ENCODE measurements at places on chromosomes 6 and 20. TPM values are rescaled to one million over a fixed set of nuclear protein-coding genes. Genes with fewer than 3 reads are reported as not detected.

Gene ECT2L
- not detected for total RNA-seq

DNA sequence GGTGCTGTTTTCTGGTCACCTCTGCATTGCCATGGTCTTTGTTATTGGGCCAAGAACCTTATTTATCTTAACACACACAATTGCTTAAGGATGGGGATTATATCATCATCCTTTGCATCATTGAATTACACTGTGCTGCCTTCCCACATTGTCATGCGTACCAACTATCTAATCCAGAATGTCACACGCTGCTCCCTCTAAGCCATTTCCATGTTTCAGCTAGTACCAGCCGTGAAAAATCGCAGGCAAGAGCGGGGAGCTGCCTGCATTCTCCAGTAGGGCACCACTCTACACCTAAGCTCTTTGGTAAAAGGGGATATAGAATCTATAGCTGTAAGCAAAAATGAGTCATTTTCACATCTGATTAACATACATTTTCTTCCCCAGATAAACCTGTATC, 277.0 kb downstream of the PRL start:
- no peaks in the 10 kb centered on the region for H3K27me3 ChIP-seq
- H3K4me3 ChIP-seq = no peak overlapping the region
- H3K27ac ChIP-seq = no peak overlapping the region
- no peaks in the 10 kb centered on the region for H3K36me3 ChIP-seq
- no peak for DNase-seq
- peaks cover 5% of the 10 kb centered on the region for H3K4me1 ChIP-seq

Gene SLC35A1
- total RNA-seq = 32.0 TPM

- H3K4me3 ChIP-seq = peak overlapping the region; percentile 27
- H3K4me1 ChIP-seq = peaks cover 23% of the 10 kb centered on the region
- no peaks in the 10 kb centered on the region for H3K27me3 ChIP-seq
- H3K36me3 ChIP-seq = no peaks in the 10 kb centered on the region
- no peak for DNase-seq
- peak overlapping the region; percentile 42 for H3K27ac ChIP-seq
Measured at GRCh38 chr6:30542404-30542725, 13.9 kb downstream of the GNL1 start.

DNA sequence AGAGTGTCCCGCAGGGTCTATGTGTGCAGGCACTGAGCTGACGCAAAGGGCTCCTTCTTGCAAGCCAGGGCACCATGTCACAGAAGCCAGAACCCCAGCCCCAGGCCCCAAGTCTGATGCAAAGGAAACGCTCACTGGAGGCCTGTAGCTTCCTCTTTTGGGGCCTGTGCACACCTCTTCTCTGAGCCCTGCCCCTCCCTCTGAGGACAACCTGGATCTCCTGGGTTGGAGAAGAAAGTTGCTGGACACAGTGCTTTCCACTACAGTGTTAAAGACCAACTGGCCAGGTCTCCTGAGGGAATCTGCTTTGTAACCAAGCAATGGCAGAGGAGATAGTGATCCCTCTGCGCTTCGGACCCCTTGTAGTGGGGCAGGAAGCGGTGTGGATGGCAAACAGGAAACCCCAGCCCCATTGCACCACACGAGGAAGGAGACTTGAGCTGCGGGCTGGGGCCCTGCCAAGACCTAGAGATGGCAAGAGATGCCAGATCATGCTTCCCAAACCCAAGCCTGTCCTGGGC, 90.0 kb downstream of the PRND start:
- no peak overlapping the region for H3K4me3 ChIP-seq
- no peaks in the 10 kb centered on the region for H3K27me3 ChIP-seq
- peaks cover 100% of the 10 kb centered on the region for H3K4me1 ChIP-seq
- no peak for DNase-seq
- no peaks in the 10 kb centered on the region for H3K36me3 ChIP-seq

GRCh38 chr20:10671919-10672623, 1.7 kb downstream of the JAG1 start:
- peak; percentile 78 for DNase-seq
- peak overlapping the region; percentile 98 for H3K27ac ChIP-seq
- H3K36me3 ChIP-seq = no peaks in the 10 kb centered on the region
- H3K4me3 ChIP-seq = peak overlapping the region; percentile 82

DNA sequence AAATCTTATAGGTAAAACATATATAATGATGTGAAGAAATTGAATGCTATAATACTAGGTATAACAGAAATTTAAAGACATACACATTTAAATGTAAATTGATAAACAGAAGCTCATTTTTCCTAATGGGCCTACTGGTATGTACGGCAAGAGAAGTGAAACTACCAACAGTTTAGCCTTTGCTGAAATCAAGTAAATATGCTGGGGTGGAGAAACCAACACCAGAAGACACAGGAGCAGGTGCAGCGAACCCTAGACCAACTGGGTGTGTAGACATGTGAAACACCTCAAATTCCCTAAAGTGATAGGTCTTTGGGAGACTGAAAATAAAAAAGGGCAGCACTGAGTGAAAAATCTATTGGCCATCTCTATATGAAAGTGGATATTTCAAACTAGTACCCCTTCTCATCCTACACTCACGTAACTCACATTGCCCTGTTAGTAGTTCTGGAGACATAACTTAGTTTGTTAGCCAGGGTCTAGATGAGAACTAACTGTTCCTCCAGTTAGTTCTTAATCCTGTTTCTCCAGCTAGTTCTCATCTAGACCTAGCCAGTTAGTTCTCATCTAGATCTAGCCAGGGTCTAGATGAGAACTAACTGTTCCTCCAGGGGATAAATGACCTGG, 53.1 kb downstream of the SLC35D3 start:
- no peaks in the 10 kb centered on the region for H3K4me1 ChIP-seq
- no peaks in the 10 kb centered on the region for H3K36me3 ChIP-seq
- DNase-seq = no peak
- no peak overlapping the region for H3K27ac ChIP-seq
- peaks cover 16% of the 10 kb centered on the region for H3K27me3 ChIP-seq

DNA sequence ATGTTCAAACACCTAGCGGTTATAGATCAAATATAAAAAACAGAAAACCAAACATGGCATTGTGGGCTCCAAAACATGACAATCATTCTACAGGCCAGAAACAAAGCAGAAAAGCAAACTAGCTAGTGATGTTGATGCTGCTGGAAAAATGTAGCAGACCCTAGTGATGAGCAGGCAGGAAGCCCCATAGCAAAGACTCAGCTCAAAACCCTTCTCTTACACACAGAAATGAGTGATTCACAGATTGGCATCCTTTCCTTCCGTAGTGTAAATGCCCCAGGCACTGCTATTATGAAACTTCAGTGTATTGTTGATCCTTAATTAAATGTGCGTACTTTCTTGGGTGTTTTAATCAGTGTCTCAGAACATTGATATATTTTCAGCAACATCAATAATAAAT, 425.1 kb downstream of the UTRN start:
- H3K4me3 ChIP-seq = no peak overlapping the region
- H3K36me3 ChIP-seq = no peaks in the 10 kb centered on the region
- no peak for DNase-seq

Gene ETV7
- total RNA-seq = 5.6 TPM

Gene FAXC
- 5.2 TPM for total RNA-seq

Gene SLC26A8
- not detected for total RNA-seq

DNA sequence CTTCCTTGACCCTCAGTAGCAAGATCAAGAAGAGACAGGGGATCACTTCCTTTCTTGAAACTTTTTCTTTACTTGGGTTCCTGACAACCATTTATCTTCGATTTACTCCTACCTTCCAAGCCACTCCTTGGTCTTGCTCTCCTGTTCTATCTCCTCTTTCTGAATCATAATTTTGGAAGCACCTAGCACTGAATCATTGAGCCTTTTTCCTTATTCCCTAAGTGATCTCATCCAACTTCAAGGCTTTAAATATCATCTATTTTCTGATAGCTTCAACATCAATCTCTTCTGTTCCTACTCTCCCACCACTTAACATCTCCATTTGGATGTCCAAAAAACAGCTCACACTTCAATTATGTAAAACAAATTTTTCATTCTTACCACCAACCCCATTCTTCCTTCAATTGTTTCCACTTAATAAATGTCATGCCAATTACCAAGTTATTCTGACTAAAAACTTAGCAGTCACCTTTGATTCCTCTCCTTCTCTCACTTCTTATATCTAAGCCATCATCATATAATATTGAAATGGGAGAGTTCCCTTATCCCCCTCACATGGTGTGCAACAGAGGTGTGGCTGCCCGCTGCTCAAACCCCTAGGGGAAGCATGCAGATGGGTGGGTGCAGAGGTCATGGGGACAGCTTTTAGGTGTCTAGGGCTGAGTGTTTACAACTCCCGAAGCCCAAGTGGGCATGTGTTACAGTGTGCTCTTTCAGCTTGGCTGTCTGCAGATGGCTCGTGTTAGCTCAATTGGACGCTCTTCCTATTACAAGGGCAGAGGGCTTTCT, 23.4 kb upstream of the TRDN start:
- no peak for DNase-seq
- no peak overlapping the region for H3K4me3 ChIP-seq
- H3K36me3 ChIP-seq = no peaks in the 10 kb centered on the region
- no peaks in the 10 kb centered on the region for H3K4me1 ChIP-seq

DNA sequence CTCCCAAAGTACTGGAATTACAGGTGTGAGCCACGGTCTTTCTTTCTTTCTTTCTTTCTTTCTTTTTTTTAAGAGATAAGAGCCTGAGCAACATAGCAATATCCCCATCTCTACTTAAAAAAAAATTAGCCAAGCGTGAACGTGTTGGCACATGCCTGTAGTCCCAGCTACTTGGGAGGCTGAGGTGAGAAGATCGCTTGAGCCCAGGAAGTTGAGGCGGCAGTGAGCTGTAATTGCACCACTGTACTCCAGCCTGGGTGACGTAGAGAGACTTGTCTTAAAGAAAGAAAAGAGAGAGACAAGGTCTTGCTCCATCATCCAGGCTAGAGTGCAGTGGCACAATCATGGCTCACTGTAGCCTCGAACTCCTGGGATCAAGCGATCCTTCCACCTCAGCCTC, 162.0 kb upstream of the MLN start:
- H3K36me3 ChIP-seq = no peaks in the 10 kb centered on the region
- DNase-seq = no peak
- no peak overlapping the region for H3K4me3 ChIP-seq
- no peak overlapping the region for H3K27ac ChIP-seq

GRCh38 chr20:46378412-46379009, 27.9 kb downstream of the ELMO2 start:
- H3K27ac ChIP-seq = no peak overlapping the region
- H3K36me3 ChIP-seq = no peaks in the 10 kb centered on the region
- H3K4me1 ChIP-seq = no peaks in the 10 kb centered on the region
- no peak overlapping the region for H3K4me3 ChIP-seq
- DNase-seq = no peak
- H3K27me3 ChIP-seq = no peaks in the 10 kb centered on the region

GRCh38 chr6:47197682-47198640, 111.7 kb downstream of the TNFRSF21 start:
- H3K4me1 ChIP-seq = no peaks in the 10 kb centered on the region
- DNase-seq = no peak
- no peak overlapping the region for H3K27ac ChIP-seq
- no peaks in the 10 kb centered on the region for H3K36me3 ChIP-seq

GRCh38 chr6:30824698-30825097, 59.6 kb upstream of the DDR1 start:
- no peak overlapping the region for H3K4me3 ChIP-seq
- H3K27me3 ChIP-seq = no peaks in the 10 kb centered on the region
- H3K27ac ChIP-seq = no peak overlapping the region
- peak; percentile 10 for DNase-seq
- H3K4me1 ChIP-seq = peaks cover 9% of the 10 kb centered on the region
- no peaks in the 10 kb centered on the region for H3K36me3 ChIP-seq

DNA sequence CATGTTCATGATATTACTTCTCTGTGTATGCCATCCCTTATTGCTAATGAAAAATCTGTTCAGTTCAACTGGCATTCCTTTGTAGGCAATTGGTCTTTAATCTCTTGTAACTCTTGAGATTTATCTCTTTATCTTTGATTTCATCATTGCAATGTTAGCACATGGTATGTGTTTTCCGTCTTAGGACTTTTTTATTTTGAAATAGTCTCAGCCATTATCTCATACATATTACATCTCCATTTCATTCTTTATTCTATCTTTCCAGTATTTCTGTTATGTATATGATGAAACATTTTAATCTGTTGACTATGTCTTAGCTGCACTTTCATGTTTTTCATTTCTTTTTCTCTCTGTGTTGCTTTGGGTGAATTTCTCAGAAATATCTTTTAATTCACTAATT, 58.1 kb downstream of the VSTM2L start:
- H3K4me3 ChIP-seq = no peak overlapping the region
- no peak for DNase-seq
- H3K4me1 ChIP-seq = no peaks in the 10 kb centered on the region
- H3K36me3 ChIP-seq = no peaks in the 10 kb centered on the region
- H3K27me3 ChIP-seq = no peaks in the 10 kb centered on the region
- no peak overlapping the region for H3K27ac ChIP-seq

DNA sequence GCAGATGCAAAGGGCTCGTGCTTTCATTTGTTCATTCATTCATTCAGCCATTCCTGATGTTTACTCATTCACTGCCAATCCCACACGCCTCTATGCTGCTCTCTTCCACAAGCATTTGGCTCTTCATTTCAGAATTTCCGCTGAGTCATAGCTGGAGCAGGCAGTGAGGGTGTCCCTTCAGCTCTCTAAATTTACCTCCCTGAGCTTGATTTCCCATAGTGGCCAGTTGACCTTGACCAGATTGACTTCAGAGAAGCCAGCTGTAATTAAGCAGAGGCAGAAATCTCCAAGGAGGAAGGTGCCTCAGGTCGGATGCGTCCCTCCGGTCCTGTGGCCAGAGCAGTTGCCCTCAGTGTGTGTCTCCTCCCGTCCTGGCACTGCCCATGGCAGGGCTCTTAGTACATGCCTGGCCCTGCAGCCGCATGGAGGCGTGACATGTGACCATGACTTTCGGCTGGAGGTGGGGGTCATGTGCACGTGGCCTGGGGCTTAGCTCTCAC, 267.2 kb upstream of the ECI2 start:
- no peak overlapping the region for H3K27ac ChIP-seq
- H3K27me3 ChIP-seq = no peaks in the 10 kb centered on the region
- no peak for DNase-seq
- no peaks in the 10 kb centered on the region for H3K4me1 ChIP-seq
- no peaks in the 10 kb centered on the region for H3K36me3 ChIP-seq

Gene PLAGL2
- 12.6 TPM for total RNA-seq

Gene GABRR1
- total RNA-seq = not detected

DNA sequence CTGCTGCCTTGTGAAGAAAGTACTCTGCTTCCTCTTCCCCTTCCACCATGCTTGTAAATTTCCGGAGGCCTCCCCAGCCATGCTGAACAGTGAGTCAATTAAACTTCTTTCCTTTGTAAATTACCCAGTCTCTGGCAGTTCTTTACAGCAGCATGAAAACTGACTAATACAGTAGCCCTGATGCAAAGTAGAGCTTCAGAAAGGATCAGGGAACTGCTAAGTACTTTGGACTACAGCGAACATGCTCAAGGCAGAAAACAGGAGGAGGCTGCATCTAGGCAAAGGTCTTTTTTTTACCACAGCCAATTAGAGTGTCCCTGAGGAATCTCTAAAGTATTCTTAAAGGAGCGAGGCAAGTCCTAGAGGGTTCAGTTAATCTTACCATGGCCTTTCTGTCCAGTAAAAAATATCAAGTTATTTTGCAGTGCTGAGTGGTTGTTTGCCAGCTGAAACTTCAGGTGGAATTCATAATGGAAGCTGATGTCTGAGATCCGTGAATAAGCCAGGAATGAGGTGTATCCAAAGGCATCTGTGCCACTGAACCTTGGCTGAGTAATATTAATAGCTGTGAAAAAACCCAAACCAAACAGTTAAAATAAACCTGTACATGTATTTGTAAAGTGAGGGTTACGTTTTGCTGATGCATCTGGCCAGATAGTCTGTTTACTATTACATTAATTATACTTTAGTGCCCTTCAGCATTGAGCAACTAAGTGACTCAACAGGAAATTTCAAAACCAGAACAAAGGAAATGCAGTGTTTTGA, 170.4 kb downstream of the PHF3 start:
- DNase-seq = no peak
- no peak overlapping the region for H3K4me3 ChIP-seq
- H3K27ac ChIP-seq = peak overlapping the region; percentile 76
- H3K27me3 ChIP-seq = no peaks in the 10 kb centered on the region

Gene CPNE5
- total RNA-seq = 1.9 TPM

Measured in left lung (tissue), 14 donors.